Stimulated activated CD4-positive, alpha-beta T cell treated with anti-CD3 and anti-CD28 coated beads, Interleukin-1b, Interleukin-23, amount 100 ng/mL, for 24 hours (primary cell): ENCODE measurements at places on chromosomes 6 and 20.

DNA sequence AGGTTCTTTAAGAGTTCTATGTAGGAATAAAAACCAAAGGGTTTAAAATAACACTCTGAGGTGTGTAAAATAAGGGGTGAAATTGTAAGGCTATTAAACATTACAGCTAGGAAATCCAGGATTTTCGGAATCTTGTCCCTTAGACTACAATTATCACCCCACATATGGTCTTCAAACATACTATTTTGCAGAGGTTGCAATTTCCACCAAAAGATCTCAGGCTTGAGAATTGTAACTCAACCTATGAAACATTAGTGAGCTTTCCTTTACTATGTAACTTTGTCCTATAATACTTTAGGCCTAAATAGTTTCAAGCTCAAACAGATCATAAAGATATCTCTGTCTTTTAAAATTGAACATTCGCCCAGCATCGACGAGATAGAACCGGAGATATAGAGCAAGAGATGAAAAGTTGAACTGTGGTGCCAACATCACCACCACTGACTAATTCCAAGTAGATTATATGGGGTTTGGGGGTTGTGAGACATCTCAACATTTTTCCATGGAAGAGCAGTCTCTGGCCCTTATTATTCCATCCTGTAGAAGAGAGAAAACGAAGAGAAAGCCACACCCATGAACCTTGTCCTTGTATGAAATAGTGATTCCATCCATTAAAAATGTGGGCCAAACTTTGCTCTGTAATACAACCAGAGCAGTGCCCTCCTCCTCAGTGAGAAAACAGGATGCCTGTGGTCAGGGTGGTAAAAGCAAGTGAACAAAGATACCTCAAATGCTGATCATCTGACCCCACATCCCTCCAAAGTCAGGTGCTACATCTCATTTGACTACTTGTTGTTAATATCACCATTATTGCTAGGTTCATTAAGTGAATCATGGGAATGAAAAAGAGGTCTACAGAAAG is 284.5 kb upstream of the GJE1 start:
- DNase-seq, result no peak

DNA sequence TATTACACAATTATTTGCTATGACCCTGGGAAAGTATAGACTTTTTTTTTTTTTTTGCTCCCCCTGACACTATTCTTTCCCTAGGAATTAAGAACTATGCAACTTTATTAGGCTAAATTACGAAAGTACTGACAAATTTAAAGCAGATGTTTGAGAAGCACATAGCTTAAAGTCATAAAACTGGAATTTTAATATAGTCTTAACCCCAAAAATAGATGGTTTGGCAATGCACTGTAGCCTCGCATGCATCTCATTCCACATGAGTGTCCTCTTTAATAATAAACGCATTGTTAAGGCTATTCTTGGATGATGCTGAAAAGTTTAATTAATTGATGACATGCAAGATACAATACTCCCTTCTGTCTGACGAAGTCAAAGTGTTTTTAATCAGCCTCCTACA is 49.3 kb downstream of the TBC1D7 start:
- no peak for DNase-seq

- DNase-seq, result no peak
Observed at GRCh38 chr6:136598048-136598447, 47.8 kb upstream of the MAP7 start.

DNA sequence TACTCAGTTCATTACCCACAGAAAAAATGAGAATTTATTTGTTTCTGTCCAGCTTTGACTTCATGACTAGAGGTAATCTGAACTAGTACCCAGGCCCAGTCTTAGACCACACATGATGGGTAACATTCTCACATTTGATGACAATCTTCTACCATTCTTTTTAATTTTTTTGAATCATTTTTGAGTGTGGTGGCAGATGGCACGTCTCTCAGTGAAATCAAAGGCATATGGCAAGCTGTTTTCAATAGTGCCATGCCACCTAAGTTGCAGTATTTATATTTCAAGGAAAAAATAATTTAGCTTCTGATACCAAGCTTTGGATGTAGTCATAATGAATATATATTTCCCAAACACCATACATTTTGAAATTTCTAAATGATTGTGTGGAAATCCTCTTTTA is 88.8 kb upstream of the HS3ST5 start:
- no peak for DNase-seq

DNA sequence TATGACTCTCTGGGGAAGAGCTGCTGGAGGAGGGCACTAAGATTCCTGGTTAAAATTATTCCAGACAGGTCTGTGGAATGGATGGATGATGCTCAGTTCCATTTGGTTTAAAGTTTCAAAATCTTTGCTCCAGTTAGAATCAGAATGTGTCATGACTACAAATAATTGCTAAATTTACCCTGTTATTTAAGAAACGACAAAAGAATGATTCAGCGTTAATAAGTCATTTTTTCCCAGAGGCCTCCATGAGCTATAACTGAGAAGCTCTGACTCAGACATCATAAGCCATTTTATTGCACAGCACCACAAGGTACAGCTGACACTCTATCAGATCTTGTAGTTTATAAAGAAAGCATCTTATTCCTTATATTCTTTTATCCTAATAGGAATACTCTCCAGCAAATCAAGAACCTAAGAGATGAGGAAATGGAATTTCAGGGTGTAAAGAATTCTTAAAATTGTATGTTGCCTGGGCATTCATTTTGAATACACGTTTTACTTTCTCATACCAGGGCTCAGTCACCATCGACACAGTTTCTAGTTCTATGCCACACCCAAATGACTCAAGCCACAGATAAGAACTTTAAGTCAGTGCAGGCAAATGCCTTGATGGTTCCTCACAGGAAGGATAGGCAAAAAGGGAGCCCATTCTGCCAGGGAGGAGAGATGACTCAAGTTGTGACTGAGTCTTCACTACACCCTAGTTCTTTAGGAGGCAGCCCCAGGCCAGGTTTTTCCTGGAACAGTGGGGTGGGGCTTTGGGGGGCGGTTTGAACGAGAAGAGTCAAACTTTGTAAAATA is 636.0 kb downstream of the MMUT start:
- DNase-seq, result no peak

DNA sequence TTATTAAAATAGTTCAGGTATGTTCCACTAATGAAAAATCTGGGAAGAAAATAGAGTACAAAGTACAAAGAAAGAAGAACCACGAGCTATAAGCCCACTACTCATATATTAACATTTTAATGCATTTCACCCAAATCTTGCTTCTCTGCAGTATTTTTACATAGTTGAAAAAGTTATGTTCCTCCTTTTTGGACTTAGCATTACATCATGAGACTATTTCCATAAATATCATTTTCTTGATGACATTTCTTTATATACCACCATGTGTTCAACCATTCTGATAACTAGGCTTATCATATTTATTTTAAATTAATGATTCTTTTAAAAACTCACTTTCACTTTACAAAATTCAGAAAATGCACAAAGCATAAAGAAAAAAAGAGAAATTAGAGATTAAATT is 3.0 kb downstream of the IPCEF1 start:
- DNase-seq, result no peak

GRCh38 chr6:85273046-85273445 is 176.8 kb upstream of the NT5E start:
- DNase-seq, result no peak

DNA sequence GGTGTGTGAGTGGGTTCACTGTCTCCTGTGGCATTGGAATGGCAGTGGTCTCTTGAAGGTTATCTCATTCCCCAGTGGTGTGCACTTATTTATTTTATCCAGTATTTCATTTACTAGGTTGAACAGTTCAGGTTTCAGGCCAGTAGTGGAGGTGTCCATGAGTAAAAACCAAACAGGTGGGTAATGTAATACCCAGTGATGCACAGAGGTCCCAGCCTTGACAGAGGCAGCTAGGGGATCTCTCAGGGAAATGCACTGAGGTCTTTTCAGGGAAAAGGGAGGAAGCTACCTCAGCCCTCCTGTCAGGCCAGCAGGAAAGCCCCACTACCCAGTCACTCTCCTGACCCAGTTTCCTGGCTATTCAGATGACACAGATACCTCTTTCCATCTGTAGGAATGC is 403.6 kb downstream of the UTRN start:
- no peak for DNase-seq

- no peak for DNase-seq
Observed at GRCh38 chr6:131424016-131424415, 149.0 kb upstream of the ARG1 start.

DNA sequence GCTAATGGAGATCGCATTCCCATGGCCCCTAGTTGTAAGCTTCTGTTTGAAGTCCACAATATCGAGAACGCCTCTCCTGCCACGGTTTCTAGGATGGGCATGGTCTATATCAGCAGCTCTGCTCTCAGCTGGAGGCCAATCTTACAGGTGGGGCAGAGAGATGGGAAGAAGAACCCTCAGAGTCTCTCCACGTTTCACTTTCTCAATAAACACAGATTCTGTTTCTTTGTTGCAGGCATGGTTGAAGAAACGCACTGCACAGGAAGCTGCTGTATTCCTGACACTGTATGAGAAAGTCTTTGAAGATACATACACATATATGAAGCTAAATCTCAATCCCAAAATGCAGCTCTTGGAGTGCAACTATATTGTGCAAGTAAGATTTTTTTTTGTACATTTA is 157.9 kb downstream of the DNAH8 start:
- DNase-seq, result no peak

DNA sequence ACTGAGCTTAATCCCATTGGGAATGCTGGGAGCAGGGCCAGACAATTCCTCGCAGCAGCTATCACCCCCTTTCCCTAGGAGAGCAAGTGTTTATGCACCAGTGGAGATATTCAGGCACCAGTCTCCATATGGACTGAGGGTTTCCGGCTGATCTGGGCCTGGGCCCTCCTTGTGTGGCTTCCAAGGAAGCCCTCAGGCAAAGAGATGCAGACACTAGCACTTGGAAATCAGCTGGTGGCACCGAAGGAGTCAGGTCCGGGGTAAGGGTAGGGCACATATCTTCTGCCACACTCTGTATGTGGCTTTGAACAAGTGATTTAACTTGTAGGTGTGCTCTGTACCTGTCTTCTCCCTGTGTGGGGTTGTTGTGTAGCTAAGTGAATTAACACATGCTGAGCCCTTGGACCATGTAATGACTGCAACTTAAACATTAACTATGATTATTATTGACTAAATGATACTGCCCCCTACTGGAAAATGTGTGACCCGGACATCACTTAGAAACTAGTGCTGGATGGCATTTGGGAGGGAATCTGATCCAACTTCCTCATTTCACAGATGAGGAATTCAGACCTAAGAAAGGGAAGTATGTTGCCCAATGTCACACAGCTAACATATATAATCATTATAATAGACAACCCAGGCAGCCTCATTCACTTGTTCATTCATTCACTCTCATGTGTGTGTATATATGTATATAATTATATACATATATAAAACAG is 19.3 kb upstream of the WFDC2 start:
- no peak for DNase-seq

GRCh38 chr6:14875481-14876063 is 370.3 kb upstream of the JARID2 start:
- DNase-seq, result no peak

DNA sequence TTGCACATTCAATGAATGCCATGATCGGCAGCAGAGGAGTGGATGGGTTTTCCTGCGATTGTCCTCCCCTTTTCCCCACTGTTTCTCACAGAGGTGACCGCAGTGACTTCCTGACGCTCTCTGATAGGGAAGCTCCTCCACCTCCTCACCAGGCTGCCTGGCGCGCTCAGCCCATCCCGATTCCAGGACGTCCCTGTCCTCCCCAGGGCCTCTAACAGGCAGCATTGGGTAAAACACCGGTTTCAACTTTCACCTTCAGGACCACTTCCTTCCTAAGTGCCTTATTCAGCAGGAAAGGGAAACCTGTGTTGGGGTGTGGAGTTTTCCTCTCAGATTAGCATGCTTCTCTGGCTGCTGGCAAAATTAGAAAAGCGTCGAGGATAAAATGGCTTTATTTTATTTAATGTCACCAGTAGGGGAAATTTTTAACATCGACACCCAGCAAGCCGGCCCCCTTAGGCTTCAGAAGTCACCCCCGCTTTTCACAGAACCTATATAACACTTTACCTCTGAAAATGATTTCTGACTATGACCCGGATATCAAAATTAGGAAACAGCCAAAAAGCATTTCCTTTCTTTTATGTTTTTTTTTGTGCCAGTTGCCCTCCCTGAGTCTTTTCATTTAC is 570.4 kb upstream of the GJE1 start:
- DNase-seq, result no peak

GRCh38 chr6:99467509-99468106 is 42.5 kb upstream of the PNISR start:
- DNase-seq, result no peak

DNA sequence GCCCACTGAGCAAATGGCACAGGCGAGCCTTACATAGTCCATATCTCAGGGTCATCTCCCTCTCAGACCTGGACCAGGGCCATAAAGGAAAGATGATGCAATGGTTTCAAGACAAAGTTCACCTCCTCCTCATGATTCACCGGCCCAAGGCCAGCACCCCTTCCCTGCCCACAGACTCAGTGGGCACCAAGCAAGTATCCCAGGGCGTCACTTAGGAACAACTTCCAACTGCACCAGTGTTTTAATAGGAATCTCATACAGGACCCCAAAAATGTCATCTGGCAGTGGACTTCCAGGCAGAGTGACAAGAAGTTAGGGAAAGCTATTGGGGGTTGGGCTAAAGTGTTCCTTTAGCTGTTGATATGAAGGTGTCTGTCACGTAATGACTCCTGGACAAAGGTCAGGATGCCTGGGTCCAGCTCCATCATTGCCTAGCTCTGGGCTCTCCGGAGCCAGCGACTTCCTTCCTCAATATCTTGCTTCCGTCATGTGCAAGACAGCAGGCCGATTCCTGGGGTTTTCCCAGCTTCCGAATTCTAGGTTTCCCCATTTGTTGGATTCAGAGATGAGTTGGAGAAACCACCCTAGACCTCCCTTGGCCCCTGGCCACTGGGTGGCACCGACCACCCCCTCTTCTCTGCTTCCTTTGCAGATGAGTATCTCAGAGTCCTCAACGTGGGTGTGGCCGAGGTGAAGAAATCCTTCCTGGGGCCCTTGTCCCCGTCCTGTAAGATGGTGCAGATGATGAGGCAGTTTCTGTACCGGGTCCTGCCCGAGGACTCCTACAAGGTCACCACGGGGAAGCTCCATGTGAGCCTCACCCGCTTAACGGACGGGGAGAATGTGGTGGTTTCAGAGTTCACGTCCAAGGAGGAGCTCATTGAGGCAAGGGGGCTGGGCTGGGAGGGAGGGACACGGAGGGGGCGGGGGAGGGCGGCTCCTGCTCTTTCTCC is 21.1 kb downstream of the PNPLA1 start:
- no peak for DNase-seq

- no peak for DNase-seq
Observed at GRCh38 chr6:160363016-160363996, 15.1 kb downstream of the SLC22A3 start.

- DNase-seq, result no peak
Observed at GRCh38 chr6:98498866-98499265, 335.5 kb upstream of the POU3F2 start.

GRCh38 chr6:25138934-25139415 is 140.2 kb upstream of the CARMIL1 start:
- DNase-seq, result no peak

DNA sequence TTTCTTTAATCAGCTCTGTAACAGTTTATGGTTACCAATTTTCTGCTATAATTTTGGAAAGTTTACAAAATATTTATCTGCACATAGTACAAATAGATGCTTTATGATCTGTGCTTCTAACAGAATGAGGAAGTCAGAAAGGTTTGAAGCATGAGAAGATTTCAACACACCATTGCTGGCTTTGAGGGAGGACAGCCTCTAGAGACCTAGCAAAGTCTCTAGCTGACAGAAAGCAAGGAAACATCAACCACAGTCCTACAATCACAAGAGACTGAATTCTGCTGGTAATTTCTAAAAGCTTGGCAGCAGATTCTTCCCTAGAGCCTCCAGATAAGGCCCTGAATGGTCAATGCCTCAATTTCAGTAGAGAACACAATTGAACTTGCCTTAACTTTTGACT is 750.8 kb upstream of the SLC35B3 start:
- no peak for DNase-seq
